ENCODE measurements at places on chromosomes 12 and 14.

- DNase-seq = no peak
Measured at GRCh38 chr12:103928682-103929045, 1.5 kb upstream of the HSP90B1 start.

DNA sequence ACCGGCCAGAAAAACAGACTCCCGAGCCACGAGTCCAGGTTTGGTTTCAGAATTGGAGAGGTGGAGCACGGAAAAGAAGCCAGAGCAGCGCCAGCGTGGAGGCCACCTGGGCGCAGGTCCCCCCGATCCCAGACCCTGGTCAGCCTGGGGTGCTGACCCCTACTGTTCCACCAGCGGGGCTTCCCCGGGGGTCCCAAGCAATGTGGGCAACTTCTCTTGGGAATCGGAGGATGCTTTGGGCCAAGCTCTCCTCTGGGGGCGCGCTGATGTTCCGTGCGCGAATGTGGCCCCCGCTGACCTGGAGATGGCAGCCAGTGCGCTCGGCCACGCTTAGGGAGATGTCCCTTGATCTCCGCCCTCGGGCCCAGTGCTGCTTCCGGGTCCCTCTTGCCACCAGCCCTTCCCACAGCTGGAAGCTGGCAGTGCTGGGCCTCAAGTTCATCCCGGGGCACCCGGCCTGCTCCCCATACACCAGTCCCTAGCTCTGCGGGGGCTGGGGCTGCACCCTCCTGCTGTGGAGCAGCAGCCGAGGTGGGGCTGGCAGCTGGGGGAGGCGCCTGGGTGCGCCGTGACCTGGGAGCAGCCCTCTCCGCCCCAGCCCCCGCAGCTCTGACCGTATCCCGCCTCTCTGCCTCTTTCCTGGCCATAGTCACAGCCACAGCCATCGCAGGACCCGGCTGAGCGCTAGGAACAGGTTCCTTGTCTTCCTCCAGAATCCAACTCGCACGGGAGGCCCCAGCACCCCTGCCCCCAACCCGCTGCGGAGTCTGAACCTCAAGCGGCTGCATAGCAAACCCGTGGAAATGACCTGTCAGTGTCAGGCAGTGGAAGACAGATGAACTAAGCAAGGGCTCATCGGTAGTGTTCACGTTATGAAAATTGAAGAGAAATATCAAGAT, 91.2 kb downstream of the RCOR1 start:
- DNase-seq = no peak

DNA sequence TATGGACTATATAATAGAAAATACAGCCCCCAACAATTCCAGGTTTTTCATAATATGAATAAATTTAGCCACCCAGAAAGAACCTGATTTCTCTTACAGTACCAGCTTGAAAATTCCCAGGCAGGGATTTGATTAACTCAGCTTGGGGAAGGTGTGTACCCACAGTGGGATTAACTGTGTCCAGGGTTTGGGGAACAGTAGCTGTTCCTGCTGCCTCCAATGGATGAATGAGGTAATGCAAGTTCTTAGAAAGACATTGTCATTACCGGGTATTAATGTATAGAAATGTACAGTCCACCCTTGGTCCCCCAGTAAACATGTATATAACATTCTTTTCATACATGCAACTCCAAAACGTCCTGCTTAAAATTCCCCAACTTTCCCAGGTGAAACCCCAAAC, 115.6 kb downstream of the LRIG3 start:
- no peak for DNase-seq

DNA sequence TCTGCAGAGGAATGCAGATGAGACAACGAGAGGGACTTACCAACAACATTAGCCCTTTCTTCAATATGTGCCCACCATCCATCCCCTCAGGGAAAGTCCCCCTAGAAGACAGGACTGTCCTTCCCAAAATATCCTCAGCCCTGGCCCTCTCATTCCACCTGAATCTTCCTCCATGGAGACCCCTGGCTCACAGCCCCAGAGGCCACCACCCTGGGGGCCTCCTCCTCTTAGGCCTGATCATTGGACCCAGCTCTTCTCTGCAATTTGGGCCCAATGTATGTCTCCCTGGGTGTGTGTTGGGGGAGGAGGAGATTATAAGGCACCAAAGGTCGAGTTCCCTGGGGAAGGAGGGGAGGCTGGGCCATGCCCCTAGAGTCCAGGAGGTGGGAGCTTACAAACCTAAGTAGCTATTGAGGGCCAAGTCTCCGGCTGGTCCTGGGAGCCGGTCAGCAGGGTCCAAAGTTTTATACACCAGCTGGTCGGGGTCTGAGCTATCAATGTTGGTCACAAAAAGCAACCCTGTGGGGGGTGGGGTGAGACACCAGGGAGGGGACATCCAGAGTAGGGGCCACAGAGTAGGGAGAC, 8.1 kb downstream of the ITGA7 start:
- DNase-seq = no peak

GRCh38 chr12:17661250-17661649, 428.7 kb downstream of the RERGL start:
- no peak for DNase-seq

DNA sequence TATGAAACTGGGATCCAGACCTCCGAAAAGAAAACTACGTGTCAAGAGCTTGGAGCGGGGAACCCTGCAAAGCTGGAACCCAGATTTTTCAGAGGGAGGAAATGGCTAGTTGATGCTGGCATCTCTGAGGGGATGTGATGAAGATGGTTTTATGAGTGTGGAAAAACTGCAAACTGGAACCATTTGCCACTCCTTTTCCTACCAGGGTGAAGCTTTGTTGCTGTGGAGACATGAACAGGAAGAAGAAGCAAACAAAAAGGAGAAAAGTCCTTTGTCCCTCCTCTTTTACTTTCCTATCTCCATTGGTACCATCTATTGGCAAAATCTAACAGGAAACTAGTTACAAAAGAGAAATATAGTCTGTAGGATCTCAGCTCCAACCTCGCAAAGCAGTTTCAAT, 39.2 kb downstream of the CDK17 start:
- DNase-seq = no peak

- peak; percentile 19 for DNase-seq
Measured at GRCh38 chr14:106564058-106564643, 1037.8 kb downstream of the TMEM121 start.

GRCh38 chr14:54848910-54849309, 53.7 kb downstream of the GCH1 start:
- no peak for DNase-seq

- no peak for DNase-seq
Measured at GRCh38 chr12:53051058-53051880, 1.4 kb downstream of the TNS2 start.

GRCh38 chr14:33851931-33852330, 98.9 kb downstream of the EGLN3 start:
- DNase-seq = no peak

DNA sequence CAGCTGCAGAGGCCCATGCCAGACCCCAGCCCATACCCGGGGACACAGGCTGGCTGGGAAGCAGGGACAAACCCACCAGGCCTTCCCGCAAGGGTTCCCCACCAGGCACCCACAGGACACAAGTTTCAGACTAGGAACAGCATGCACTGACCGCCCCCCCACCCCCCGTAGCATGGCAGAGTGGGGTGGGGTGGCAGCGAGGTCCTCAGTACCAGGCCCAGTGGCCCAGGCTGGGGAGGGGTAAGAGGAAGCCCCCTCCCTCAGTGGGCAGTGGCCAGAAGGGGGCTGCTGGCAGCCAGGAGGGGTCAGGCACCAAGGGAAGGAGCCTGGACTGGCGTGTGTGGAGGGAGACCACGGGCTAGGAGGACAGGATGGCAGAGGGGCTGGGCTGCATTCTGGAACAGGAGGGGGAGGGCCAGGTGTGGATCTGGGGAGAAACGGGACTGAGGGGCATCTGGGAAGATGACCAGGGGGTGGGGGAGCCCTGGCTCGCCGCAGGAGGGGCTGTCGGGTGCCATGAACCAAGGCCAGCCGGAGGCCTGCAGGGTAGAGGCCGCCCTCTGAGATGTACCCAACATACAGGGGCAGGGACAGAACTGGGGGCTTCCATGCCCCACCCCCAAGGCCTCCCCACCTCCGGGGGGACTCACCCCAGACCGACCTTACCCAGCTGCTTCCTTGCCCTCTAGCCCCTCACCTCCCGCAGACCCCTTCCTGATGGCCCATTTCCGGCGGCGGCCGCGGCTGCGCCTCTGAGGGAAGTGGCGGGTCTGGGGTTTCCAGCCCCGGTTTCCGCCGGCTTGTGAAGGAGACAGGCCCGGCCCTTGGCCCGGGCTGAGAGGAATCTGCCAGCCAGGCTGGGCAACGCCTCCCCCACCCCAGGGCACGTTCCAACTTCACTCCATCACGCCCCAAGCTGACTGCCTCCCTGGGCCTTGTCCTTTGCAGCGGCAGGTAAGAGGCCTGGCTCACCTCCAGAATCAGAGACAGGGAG, 5.6 kb upstream of the JAG2 start:
- DNase-seq = no peak

DNA sequence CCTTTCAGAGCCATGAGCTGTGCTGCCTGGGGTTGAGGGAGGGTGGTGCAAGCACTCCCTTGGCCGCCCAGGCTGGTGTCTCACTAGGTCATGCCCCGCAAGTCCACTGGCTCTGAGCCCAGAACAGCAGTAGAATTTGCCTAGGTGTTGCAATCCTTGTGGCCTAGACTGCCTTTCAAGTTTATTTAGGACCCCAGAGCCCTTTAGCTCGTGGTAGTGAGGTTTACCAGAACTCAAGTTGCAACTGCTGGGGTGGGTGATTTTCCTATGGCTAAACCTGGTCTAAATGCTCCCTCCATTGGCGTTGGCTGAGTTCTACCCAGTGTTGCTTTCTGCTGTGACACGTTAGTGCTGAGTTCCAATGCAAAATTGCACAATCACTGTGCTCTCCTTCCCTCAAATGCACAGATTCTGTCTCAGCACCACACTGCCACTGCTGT, 287.2 kb downstream of the BCAT1 start:
- DNase-seq = no peak

GRCh38 chr14:22502007-22502406, 87.0 kb downstream of the DAD1 start:
- no peak for DNase-seq

GRCh38 chr14:35401422-35402265, 2.9 kb downstream of the NFKBIA start:
- no peak for DNase-seq

GRCh38 chr14:101110729-101111619, 207.5 kb upstream of the RTL1 start:
- no peak for DNase-seq

DNA sequence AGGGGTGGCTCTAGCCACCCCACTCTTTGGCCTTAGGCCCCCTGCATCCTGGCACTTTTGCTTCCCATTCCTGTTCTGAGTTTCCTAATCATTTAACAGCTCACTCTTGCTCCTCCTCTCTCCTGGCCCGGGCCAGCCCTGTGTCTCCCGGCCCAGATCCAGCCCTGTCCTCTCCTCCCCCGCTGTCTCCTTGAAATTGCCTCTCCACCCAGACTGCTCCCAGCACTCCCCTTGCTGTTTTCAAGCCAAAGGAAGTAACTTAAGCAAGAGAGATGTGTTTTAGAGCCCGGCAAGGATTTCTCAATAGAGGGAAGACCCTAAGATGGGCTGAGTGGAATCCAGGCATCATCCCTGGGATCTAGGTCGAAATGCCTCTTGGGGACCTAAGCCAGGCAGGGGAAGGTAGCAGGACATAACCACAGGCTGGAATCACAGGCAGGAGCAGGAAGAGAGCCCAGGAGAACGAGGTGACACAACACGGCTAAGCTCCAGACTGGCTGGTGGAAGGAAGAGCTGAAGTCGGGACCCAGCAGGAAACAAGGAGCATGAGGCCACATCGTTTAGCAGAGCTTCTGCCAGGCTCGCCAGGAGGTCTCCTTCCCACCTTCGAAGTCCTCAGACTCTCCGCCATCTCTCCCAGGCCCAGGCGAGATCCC, 2.0 kb upstream of the LRP1-AS start:
- DNase-seq = no peak

DNA sequence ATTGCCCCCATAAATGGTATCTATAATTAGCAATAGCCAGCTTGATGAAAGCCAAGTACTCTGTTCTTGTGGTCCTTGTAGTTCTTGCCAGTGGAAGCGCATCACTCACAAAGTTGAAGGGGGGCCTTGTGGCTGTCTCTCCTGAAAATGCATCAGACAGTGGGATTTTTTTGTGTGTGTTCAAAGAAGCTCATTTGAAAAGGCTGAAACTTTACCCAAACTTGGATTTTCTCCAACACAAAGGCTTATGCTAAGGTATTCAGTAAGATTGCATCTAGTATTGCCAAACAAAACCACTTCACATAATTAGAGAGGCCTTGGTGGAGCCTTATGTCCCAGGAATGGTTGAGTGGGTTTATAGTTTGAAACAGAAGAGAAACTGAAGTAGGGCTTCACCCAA, 216.7 kb upstream of the TMTC1 start:
- no peak for DNase-seq

DNA sequence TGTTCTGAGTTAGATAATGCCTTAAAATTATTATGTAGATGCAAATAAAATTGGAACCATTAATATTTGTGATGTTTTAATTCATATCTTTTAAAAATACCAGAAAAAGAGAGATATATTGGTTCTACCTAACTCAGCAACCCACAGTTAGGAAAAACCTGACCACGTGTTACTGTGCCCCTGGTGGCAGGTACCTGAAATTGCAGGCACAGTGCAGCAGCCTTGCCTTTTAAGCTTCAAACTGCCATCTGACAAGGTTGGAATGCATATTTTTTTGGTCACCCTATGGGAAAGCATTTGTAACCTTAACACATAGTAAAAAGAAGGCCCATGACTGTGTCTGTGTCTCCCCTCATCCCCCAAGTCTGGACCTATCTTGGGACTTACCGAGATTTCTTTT, 109.4 kb upstream of the NOS1 start:
- DNase-seq = no peak

DNA sequence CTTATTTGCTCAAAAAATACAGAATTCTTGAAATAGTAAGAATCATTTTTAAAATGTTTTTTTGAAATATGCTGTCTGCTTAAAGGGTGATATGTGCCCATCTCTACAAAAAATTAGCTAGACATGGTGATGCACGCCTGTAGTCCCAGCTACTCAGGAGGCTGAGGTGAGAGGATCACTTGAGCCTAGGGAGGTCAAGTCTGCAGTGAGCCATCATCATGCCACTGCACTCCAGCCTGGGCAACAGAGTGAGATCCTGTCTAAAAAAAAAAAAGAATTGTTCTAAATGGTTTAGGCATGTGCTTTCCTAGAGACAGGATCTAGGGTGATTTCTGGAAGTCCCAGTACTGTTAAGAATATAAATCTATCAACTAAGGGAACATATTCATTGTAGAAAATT, 75.6 kb upstream of the HECTD1 start:
- DNase-seq = no peak

- no peak for DNase-seq
Measured at GRCh38 chr12:3634348-3634747, 118.6 kb downstream of the CRACR2A start.
